ENCODE measurements at places on chromosomes 11 and 22.

DNA sequence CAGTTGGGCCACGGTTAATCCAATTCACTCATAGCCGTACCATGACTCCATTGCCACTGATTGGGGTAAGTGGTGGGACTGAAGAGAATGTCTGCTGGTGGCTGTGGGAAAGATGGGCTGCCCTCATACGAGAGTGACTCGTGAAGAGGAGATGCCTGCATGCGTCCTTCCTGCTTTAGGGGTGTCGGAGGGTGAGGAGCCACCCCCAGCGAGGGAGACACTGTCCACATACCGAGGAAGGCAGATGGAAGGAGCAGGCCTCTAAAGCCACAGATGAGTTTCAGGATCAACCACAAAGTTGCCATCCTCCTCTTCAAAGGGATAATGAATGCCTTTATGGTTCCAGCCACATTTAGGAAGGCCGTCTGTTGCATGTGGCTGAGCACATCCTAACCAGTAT is 83.2 kb downstream of the GRIK4 start:
- DNase-seq = no peak

GRCh38 chr11:130420478-130421198 is 7.8 kb downstream of the ADAMTS8 start:
- no peak for DNase-seq

- DNase-seq = no peak
These were observed 13.5 kb upstream of the LRP5 start for GRCh38 chr11:68298659-68299516.

DNA sequence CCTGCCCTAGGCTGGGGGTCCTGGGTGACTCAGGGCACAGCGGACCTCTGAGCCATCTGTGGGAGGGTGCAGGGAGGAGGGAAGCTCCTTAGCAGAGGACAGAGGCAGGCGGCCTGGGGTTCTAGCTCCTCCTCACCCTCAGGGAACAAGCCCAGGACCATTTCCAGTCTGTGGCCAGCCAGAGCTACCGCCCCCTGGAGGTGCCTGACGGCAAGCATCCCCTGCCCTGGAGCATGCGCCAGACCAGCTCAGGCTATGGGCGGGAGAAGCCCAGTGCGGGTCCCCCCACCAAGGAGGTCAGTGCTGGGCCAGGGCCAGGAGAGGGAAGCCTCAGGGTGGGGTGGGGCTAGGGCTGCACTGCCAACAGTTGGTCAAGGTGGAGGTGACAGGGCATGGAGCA is 26.0 kb upstream of the LRRC10B start:
- DNase-seq = no peak

Data from cerebellar cortex (tissue), 1 donor.